ENCODE measurements at places on chromosomes 4 and X. TPM values are rescaled to one million over a fixed set of nuclear protein-coding genes. Genes with fewer than 3 reads are reported as not detected.

The ASB12 gene
- total RNA-seq: not detected

GRCh38 chr4:25144870-25145481 is 15.3 kb downstream of the SEPSECS start:
- peak; percentile 46 for DNase-seq

DNA sequence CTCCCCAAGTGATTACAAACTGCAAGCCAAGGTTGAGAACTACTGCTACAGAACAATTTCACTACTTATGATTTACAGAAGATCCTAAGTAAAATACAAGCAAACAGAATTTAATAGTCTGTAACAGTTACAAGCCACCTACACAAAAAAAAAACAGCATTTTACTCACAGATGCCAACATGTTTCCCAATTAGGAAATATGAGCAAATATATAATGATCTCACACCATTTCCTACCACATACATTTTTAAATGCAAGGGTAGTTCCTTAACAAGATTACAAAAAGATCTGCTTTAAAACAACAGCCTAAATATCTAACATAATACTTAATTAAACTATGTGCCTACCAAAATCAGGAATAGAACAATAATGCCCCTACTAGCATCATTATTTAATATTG is 63.4 kb downstream of the EFHC2 start:
- no peak for DNase-seq

DNA sequence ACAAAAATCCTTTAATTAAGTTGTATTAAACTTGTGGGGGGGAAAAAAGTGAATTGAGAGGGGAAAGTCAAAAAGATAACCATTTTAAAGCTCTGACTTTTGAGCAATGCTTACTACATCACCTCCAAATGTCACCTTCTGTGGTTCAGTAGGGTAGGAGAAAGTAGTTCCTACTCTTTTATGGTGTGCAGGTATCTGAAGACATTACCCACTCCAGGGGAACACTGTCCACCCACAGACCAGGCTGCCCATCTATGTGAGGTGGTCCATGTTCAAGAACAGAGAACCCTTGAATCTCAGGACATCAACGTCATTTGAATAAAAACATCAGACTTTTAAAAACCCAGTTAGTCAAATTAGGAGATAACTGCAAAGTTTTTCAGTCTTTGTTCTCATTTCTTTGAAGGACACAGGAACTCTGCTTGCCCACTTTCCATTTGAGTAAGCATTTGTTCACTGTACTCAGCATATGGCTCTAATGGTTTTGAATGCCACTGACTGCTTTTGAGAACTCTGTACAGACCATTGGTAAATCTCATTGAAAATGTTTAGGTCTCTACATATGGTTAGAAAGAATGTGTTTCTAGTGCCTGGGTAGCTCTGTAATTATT is 18.4 kb downstream of the NMU start:
- no peak for DNase-seq

DNA sequence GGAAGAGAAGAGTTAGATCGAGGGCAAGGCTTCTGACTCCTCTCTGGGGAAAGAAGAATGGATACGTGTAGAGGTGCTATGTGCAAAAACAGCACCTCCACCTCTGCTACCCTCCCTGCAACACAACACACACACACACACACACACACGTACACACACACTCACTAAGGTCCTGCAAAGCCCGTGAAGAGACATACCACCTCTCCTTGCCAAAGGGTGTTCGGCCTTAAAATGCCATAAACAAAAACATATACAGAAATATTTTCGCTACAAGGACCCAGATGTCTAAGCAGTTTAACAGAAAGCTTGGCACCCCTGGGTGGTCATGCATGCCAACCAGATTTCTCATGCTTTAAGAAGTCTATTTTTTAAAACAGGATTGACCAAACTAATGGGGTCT is 1.5 kb downstream of the TIFA start:
- peak; percentile 24 for DNase-seq

GRCh38 chr4:2302387-2303119 is 40.6 kb upstream of the MXD4 start:
- DNase-seq: no peak

GRCh38 chr4:1523506-1523905 is 117.3 kb upstream of the NKX1-1 start:
- DNase-seq: no peak
